Lung (tissue), 17 donors: ENCODE measurements at places on chromosomes 4 and X. TPM values are rescaled to one million over a fixed set of nuclear protein-coding genes. Genes with fewer than 3 reads are reported as not detected.

DNA sequence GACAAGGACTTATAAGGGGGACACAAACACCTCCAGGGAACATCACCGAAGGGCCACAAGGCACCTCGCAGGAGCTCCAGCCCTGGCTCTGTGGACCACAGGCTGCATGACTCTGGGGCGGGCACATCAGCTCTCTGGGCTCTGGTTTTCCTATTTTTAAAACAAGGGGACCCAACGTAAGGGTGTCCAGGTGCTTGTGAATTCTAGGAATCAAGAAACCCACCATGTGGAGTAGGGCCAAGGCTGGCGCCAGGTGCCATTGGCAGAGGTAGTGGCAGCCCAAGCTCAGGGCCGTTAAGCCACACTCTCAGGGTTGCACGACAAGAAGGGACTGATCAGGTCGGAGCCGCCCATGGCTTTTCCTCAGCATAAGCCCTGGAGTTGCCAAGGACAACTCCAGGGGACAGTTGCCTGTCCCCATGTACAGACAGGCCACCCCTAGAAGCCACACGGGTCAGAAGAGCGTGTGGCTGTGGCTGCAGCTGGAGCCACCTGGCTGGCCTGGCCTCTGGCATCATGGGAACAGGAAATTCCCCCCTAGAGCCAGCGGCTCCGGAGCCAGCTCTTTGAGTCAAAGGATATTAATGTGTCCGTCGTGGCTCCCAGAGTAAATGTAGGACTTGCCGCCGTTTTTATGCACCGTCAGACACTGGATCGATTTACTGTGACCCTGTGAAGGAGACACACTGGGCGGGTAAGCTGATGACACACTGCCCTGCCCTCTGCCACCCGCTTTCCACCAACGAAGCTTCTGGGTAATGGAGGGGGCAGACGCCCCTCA, 32.5 kb downstream of the WDR1 start:
- H3K27ac ChIP-seq: no peak overlapping the region
- peaks cover 95% of the 10 kb centered on the region for H3K36me3 ChIP-seq
- DNase-seq: peak; percentile 7
- H3K4me1 ChIP-seq: no peaks in the 10 kb centered on the region
- H3K4me3 ChIP-seq: no peak overlapping the region

DNA sequence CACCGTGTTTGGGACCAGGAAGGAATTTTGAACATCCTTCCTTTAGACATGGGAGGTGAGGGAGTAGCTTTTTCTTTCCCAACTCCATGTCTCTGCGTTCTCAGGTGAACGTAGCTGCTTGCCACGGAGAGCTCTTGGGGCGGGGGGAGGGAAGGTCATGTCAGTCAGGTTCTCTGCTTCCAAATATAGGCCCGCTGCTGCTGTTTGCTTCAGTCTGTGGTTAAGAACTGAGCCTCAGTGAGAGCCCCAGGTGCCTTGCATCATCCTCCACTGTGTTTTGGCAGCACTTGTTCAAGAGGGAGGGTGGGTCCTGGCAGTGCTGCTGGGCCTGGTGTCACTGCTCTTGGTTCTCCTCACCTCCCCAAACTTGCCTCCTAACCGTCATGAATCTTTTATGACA, 46.5 kb downstream of the HADH start:
- H3K27ac ChIP-seq: no peak overlapping the region
- no peak for DNase-seq
- H3K36me3 ChIP-seq: peaks cover 15% of the 10 kb centered on the region
- H3K4me3 ChIP-seq: no peak overlapping the region

GRCh38 chr4:123706973-123707372, 310.4 kb downstream of the SPRY1 start:
- H3K27me3 ChIP-seq: no peaks in the 10 kb centered on the region
- H3K27ac ChIP-seq: no peak overlapping the region
- H3K4me3 ChIP-seq: no peak overlapping the region
- peak; percentile 94 for DNase-seq
- H3K36me3 ChIP-seq: no peaks in the 10 kb centered on the region

DNA sequence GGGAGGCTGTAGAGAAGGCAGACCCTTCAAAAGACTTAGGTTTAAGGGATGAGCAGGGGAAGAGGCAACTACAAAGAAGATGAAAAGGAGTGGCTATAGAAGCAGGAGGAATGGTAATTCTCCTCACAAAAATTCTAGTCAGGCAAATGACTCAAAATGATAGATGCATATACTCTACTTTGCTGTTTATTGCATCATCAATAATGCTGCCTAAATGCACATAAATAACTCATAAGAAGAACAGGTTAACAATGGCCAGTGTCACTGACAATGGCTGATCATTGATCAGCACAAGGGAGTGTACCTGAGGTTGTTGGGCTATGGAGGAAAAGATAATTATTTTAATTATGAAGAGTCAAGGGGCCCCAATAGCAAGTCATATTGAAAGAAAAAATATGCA, 184.7 kb upstream of the ETNPPL start:
- H3K4me1 ChIP-seq: no peaks in the 10 kb centered on the region
- H3K27ac ChIP-seq: no peak overlapping the region
- DNase-seq: no peak
- no peaks in the 10 kb centered on the region for H3K36me3 ChIP-seq
- no peak overlapping the region for H3K4me3 ChIP-seq
- H3K27me3 ChIP-seq: no peaks in the 10 kb centered on the region

Gene TKTL1
- 0.18 TPM for total RNA-seq
